ENCODE measurements at places on chromosomes 1 and 21.

GRCh38 chr1:224069138-224069537 is 44.8 kb upstream of the FBXO28 start:
- DNase-seq, result no peak

- no peak for DNase-seq
These were observed 348.5 kb upstream of the VAMP3 start for GRCh38 chr1:7422561-7422960.

DNA sequence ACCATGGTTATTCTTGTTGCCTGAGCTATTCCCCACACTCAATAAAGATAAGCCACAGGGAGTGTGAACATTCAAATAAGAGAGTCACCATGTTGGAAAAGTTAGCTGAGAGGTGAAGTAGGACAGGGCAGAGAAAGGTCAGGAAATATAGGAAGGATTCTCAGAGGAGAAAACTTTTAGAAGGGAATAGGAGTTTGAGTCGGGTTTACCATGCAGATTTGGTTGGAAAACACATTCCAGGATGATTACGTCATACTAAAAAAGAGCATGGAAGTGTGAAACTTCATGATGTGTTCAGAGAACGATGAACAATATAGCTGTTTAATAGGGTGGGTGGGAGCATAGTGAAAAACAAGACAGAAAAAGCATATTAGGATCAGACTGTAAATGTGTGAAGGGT is 1125.3 kb upstream of the ADGRL2 start:
- no peak for DNase-seq

DNA sequence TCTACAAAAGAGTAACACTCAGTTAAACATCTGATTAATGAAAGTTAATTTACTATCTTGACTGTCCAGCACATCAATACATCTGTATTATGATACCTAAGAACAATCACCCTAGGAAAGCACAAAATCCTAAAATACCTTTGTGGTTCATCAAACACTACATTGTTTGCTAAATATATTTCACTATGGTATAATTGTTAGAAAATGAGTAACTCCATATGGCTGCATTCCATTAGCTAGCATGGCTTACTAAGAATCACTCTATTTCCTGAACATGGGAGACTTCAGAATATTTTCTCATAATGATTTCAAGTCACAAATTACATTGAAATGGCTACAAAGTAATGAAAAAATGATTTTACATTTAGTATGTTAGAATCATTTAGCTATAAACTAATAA is 12.5 kb downstream of the TRMT1L start:
- no peak for DNase-seq

DNA sequence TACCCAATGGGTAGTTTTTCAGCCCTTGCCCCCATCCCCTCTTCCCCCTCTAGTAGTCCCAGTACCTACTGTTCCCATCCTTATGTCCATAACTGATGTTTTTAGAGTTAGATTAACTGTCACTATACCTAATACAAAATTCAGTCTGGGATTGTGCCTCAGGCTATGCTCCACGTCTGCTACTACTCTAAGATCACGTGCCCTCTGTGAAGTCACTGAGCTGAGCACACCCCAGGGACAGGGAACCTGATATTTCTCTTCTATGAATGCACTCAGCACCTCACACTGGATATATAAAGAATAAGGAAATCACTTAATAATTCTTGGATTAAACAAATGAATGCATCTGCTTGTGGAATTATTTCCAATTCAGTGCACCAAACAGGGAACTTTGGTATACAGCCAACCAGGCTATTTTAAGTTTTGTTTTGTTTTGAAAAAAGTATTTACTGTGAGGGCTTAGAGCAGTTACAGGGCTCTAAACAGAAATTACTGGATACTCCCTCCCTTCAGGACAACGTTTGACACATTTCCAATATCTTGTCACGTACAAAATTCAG is 307.9 kb downstream of the SMYD3 start:
- DNase-seq, result no peak

- no peak for DNase-seq
These were observed 1.4 kb downstream of the LRRC7 start for GRCh38 chr1:69569175-69569541.

DNA sequence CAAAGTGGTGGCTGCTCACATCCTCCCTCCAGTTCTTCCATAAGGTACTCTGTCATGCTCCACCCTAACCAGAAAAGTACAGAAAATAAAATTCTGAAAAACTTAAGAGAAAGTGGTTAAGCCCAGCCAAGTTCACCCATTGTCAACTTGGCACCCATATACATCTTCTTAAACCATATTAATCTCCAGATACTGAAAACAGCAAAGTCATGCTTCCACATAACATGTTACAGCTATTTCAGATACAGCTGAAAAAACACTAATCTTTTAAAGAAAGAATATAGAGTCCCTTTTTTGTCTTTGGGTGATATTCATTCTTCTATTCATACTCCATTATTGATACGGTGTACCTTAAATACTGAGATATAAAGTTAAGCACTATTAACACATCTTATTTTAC is 577.8 kb downstream of the KCNT2 start:
- DNase-seq, result no peak

DNA sequence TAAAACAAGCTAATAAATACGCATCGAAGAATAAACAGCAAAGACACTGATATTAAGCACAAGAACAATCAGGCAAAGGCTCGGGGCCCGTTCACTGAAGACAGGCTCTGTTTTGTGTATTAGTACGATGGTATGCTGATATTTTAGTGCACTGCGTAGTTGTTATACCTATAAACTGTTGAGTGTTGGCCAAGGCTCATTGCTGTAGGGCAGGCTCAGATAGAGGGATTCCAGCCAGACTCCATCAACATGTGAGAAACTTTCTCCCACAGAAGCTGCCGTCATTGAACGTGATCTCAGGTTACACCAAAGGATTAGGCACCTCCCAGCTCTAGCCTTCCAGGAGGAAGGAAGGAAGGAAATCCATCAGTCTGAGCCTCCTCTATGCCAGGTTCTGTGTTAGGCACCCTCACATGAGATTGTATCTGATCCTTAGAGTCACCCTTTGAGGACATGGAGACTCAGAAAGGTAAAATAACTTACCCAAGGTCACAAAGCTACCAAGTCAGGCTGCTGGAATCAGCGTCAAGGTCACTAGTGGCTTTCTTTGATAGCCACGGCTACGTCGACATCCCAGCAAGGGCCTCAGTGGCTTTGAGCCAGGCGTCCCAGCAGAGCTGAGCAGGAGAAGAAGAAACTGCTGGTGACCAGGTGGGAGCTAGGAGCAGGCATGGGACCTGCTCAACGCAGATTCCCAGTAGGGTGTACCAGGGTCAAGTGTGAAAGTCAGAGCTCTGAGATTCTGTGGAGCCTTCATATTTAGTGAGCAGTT is 14.8 kb downstream of the BCAR3 start:
- DNase-seq, result no peak

GRCh38 chr1:109882288-109883245 is 28.1 kb upstream of the CSF1 start:
- DNase-seq, result no peak

DNA sequence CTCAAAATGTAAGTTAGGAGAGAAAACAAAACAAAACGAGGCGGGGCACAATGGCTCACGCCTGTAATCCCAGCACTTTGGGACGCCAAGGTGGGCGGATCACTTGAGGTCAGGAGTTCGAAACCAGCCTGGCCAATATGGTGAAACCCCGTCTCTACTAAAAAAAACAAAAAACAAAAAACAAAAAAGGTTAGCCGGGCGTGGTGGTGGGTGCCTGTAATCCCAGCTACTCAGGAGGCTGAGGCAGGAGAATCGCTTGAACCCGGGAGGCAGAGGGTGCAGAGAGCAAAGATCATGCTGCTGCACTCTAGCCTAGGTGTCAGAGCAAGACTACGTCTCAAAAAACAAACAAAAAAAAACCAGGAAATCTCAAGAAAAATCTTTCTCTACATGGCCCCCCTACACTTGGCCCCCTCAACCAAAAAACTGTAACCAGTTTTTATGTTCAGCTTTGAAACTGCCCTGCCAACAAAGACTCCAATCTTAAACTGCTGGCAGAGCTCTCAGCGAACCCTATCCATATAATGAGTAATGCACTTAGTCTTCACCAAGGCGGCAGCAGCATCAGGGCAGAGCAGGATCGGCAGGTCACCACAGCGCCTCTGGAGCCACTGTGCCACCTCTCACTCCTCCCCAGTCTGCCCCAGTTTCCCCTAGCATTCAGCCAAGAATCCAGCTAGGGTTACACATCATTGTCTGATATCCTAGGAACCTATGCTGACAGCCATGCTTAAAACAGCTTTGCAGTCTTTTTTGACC is 71.7 kb downstream of the JAK1 start:
- no peak for DNase-seq

DNA sequence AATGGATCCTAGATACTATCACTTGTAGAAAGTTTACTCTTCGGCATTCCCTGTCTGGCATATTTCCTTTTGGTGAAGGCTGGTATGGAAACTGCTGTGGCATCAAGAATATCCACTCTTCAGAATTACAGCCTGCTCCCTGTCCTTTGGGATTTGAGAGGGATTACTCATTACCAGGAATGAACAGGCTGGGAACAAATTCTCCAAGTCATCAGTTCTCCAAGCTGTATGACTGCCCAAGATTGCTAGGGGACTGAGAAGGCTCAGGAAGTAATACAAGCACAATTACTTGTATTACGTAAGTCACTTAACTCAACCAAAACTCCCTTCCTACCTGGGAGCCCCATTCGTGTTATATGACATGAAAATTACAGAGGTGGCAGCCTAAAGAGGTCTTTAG is 49.6 kb downstream of the CD58 start:
- DNase-seq, result no peak

- no peak for DNase-seq
These were observed 1.6 kb downstream of the OR2AK2 start for GRCh38 chr1:247966532-247967204.

- no peak for DNase-seq
These were observed 271.7 kb upstream of the SNX7 start for GRCh38 chr1:98389809-98390208.

DNA sequence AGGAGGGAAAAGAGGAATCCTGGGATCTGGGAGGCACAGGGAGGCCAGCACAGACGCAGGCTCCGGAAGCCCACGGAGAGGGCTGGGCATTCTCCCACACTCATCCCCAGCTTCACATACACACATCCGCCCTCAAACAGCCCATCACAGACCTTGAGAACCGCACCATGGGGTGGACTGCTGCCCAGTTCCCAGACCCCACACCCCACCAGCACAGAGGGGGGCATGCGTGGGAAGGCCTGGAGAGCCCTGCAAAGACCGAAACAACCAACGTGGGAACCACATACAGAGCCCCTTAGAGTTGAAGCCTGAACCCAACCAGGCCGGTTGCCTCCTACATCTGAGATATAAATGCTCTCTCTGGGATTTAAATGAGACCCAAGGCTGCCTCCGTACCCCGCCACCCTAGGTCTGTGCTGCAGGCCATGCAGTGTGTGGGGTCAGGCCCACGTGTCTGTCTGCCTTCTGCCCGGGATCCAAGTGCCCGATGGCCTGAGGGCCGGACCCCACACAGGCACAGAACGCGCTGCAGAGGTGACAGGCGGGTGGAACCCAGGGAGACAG is 126.2 kb upstream of the COL6A1 start:
- no peak for DNase-seq

DNA sequence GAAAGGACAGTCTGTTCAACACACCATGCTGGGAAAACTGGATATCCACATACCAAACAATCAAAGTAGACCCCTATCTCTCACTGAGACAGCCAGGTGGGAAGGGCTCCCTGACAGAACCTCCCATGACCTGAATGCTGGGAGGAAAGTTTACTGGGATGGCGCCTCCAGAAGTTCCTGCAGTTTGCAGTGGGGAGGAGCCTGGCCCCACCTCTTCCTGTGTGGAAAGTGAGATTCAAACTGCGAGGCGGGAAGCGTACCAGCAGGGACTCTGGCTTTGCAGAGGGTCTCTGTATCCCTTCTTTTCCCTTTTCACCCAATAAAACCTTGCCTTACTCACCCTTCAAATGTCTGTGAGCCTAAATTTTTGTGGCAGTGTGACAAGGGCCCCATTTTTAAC is 190.7 kb downstream of the HHIPL2 start:
- no peak for DNase-seq

- no peak for DNase-seq
These were observed 684.2 kb downstream of the LTN1 start for GRCh38 chr21:28308516-28308915.

DNA sequence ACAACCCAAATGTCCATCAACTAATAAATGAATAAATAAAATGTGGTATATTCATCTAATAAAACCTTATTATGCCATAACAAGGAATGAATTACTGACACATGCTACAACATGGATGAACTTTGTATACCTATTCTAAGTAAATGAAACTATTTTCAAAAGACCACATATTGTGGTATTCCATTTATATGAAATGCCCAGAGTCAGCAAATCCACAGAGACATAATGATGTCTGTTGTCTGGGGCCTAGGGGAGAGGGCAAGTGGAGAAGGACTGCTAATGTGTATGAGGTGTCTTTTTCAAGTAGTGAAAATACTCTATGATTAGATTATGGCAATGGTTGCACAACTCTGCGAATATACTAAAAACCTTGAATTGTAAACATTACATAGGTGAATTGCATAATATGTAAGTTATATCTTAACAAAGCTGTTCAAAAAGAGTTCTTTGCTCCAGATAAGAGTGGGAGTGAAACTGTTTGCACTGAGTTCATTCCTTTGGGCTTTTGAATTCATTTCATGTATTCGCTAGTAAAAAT is 464.2 kb downstream of the NUF2 start:
- no peak for DNase-seq

DNA sequence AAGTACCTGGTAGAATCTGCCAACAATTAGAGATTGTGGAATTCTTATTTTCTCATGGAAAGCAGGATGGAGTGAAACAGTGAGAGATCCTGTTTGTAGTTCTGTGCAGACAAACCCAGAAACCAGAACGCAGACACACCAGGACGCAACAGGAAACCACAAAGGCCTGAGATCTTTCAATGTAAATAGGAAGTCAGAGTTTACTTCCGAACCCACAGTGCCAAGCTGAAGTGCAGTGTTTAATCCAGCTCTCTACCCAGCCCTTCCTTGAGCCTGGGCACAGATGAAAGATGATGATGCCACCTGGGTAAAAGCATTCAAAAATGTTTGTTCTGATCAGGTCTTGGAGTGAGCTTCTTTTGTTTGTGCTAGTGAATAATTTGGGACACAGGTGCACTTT is 244.2 kb upstream of the HOOK1 start:
- no peak for DNase-seq

DNA sequence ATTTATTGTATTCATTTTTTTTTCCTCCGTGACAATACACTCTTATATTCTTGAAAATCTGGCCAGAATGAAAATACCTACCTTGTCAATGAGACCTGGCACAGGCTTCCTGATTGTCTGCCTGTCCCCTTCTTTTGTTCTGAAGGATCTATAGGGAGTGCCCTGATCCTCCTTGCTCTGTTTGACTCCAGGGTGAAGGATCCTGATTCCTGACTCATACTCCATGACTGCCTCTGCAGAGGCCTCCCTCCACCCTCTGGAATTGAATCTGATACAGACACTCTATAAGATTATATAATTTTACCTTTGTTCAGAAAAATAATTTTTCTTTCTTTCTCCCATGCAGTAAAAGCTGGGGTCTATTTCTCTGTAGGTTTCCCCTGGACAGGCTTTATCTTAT is 116.2 kb downstream of the HMCN1 start:
- no peak for DNase-seq

Measured in stimulated activated CD4-positive, alpha-beta T cell treated with anti-CD3 and anti-CD28 coated beads, Interleukin-15, amount 100 ng/mL, for 48 hours (primary cell).